HS-5 (cell line): ENCODE measurements at places on chromosomes 7 and 10.

- no peak for DNase-seq
Observed at GRCh38 chr10:104450490-104450889, 96.9 kb downstream of the CFAP58 start.

DNA sequence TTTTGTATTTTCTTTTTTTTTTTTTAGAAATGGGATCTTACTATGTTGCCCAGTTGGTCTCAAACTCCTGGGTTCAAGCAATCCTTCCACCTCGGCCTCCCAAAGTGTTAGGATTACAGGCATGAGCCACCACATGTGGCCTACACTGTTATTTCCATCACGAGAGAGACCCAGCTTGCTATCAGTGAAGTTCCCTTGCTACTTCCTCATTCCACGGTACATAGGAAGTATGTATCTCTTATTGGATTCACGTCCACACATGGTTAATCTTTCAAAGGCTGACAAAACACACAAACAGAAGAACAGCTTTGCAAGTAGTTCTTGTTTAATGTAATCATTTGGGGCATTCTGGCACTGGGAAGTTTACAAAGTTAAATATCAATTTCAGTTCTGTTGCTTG, 50.9 kb downstream of the DCLRE1A start:
- no peak for DNase-seq

GRCh38 chr7:1586827-1587705, 17.2 kb upstream of the PSMG3 start:
- DNase-seq = no peak

GRCh38 chr7:80303315-80303714, 168.7 kb downstream of the GNAI1 start:
- DNase-seq = no peak

DNA sequence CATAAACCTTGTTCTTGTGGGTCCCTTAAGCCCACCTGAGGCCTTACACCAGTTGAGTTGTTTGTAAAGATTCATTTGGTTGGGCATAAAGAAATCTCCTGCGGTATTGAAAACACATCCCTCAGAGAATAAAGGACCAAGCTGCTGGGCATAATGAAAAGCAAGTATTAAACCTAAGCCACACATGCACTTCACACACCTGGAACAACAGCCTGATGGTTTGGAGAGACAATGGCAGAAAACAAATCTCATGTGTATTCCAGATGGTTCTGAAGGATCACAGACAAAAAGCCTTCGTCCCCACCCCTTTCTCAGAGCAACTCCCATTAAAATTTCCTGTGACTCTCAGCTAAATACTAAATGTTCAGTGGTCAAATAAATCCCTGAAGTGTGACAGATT, 44.2 kb downstream of the FEZF1 start:
- no peak for DNase-seq

GRCh38 chr7:110698576-110698975, 392.4 kb upstream of the LRRN3 start:
- DNase-seq = no peak

DNA sequence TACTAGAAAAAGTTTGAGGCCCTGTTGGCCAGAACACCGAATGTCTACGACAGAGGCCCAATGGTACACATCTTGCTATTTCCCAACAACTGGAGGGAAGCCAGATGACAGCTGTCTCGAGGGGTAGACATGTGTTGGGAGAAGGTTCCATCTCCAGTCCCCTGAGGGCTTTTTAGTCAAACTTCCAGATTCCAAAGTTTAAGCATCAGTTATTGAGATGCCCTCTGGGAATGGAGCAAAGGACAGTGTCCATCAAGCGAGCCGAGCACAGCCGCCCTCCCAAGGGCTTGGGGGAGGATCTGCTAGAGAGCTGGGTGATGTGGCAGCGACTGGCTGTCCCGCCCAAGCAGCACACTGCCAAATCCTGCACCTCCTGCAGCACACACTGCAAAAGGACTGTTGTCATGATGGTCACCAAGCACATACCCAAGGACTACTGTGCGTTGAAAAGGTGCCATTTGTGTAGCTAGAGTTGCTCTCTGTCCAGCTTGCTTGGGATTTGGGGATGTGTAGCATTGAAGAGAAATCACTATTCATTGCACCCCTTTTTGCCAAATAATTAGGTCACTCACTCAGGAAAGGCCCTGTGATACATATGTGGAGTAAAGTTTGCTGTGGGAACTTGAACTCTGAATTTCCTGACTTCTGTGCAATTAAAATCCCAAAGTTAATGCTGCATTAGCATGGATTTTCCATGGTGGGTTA, 164.6 kb downstream of the TRIL start:
- DNase-seq = no peak

- no peak for DNase-seq
Observed at GRCh38 chr10:102117391-102118159, 2.6 kb downstream of the LDB1 start.

GRCh38 chr10:18297659-18298058, 157.4 kb downstream of the CACNB2 start:
- DNase-seq = no peak

DNA sequence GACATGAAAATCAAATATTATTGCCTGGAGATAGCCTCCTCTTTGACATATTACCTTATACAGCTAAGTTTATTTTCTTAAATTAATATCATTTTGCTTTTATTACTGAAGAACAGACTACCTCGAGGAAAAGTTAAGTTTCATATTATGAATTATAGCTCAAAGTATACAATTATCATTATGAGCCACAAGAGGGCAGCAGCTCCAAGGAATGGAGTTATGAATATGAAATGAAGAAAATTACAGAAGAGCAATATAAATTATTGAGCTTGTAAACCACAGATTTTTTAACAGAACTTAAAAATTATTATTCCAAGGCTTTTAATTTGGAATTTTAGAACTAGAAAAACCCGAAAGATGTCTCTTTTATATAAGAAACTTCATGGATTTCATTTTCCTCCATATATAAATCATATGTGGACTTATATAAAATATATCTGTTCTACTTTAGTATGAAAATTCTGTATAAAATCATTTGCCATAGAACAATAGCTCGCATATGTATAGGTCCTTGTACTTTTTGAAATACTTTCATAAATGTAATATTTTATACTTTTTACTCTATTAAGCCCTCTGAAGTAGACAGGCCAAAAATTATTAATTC, 40.1 kb downstream of the IQUB start:
- peak; percentile 10 for DNase-seq

- no peak for DNase-seq
Observed at GRCh38 chr10:11893749-11894278, 70.7 kb downstream of the PROSER2 start.

GRCh38 chr7:104931181-104931781, 82.7 kb upstream of the KMT2E start:
- no peak for DNase-seq

GRCh38 chr10:62764011-62764410, 40.5 kb upstream of the ADO start:
- DNase-seq = no peak

GRCh38 chr10:559767-560047, 129.8 kb downstream of the DIP2C start:
- no peak for DNase-seq

GRCh38 chr7:45460379-45460778, 113.8 kb upstream of the ADCY1 start:
- no peak for DNase-seq

DNA sequence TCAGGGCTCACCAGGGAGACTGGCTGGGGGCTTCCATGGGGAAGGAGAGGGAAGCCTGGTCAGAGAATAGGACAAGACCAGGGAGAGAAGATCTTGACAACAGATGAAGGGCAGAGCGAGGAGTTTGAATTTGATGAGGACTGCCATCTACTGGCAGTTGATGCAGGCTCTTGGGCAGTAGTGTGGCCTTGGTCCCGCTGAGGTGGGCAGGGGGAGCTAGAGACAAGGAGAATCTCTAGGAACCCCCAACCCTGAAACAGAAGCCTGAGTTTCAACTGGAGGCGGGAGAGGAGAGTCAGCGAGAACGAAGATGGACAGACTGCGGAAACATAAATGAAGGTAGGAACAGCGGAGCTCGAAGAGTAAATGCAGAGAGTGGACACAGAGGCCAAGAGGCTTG, 81.0 kb downstream of the PPP1R3C start:
- no peak for DNase-seq

DNA sequence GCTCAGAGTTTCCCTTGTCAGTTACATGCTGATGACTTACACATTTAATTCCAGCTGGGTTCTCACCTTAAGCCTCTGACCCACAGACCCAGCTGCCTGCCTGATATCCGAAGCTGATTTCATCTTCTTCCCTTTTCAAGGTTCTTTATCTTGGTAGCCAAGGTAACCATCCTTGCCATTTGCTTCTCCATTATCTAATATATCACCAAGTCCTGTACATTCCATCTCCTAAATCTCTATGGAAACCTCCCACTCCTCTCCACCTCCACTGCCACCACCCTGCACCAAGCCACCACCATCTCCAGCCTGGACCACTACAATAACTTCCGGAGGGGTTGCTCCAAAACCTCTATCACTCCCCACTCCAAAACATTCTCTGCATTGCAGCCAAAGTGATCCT, 19.9 kb downstream of the SCRN1 start:
- no peak for DNase-seq

GRCh38 chr7:141463986-141464385, 87.2 kb upstream of the AGK start:
- no peak for DNase-seq

GRCh38 chr7:111903016-111903415, 303.2 kb downstream of the DOCK4 start:
- no peak for DNase-seq

DNA sequence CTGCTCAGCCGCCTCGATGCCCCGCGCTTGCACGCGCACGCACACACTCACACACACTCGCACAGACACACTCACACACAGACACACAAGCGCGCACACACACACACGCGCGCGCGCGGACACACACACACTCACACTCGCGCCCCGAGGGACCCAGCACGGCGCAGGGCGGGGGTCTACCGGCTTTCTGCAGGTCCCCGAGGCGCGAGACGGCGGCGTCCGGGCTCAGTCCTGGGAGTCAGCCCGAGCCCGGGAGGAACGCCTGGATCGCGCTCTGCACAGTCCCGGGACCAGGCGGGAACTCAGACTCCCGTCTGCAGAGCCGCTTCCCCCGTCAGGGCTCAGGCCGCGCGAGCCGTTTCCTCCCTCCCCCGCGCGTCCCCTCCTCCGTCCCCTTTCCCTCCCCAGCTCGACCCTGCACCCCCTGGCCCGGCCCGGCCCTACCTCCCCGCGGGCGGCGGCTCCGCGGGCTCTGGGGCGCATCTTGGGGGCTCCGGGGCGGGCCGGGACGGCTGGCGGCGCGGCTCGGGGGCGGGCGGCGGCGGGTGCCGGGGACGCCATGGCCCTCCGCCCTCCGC, 464 bp downstream of the DENND2A start:
- no peak for DNase-seq

- DNase-seq = no peak
Observed at GRCh38 chr10:89683883-89684282, 17.5 kb upstream of the KIF20B start.

GRCh38 chr7:7565746-7566650, 686 bp upstream of the MIOS start:
- DNase-seq = no peak
